GM23248 (cell line): ENCODE measurements at places on chromosomes 1 and 21. TPM values are rescaled to one million over a fixed set of nuclear protein-coding genes. Genes with fewer than 3 reads are reported as not detected.

DNA sequence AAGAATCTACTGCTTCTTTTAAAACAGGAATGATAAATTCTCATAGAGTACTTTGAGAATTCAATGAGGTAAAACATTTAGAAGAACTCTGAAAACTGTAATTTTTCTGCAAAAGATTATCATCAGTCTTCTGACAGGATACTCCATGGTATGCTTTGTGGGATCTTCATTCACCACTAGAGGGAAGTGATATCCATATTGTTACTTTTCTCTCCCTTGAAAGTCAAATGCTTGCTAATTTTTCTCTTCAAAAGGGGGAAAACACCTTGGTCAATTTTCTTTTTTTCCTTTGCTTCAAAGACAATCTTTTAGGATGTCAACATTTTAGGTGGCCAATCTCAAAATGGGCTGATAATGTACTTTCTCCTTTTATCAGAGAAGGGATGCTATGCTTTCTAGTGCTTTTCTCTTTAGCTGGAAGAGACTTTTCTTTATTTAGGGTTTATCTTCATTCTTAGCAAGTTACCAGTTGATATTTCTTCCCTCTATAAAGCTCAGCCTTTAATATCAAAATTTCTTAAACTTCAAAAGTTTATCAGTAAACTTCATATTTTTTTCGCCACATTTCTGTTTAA lies 95.5 kb downstream of the NEGR1 start:
- no peaks in the 10 kb centered on the region for H3K4me1 ChIP-seq
- H3K4me3 ChIP-seq = no peak overlapping the region
- no peak overlapping the region for H3K27ac ChIP-seq
- no peaks in the 10 kb centered on the region for H3K36me3 ChIP-seq

DNA sequence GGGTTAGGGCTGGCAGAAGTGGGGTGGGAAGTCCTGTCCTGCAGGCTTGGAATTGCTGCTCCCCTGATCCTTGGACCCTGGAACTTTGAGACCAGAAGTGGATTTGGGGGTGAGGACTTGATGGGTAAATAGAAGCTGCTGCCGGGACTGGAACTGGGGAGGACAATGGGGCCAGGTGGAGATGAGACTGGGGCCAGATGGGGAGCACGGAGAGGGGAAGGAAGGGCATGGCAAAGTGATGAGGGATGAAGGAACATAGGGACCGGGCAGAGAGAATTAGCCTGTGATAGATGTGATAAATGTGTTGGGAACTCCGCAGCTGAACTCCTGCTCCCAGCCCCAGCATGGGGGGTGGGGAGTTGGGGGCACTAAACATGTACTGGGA lies 637 bp downstream of the NHLH1 start:
- no peak overlapping the region for H3K4me3 ChIP-seq
- no peaks in the 10 kb centered on the region for H3K36me3 ChIP-seq
- H3K27me3 ChIP-seq = no peaks in the 10 kb centered on the region
- H3K27ac ChIP-seq = no peak overlapping the region
- H3K4me1 ChIP-seq = no peaks in the 10 kb centered on the region

DNA sequence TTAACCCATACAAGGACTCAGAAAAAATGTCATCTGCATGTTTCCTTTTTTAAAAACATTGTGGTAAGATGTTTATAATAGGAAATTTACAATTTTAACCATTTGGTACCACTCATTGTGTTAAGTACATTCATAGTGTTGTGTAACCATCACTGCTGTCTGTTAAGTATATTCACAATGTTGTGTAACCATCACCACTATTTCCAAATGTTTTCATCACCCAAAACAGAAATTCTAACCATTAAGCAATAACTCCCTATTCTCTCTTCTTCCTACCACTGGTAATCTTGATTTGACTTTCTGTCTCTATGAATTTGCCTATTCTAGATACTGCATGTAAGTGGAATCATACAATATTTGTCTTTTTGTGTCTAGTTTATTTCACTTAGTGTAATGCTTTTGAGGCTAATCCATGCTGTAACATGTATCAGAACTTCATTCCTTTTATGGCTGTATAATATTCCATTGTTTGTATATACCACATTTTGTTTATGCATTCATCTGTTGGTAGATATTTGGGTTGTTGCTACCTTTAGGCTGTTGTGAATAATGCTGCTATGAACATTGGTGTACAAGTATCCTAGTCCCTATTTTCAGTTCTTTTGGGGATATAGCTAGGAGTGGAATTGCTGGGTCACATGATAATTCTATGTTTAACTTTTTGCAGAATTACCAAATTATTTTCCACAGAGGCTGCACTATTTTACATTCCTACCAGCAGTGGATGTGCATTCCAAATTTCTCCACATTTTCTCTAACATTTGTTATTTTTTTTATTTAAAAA lies 14.1 kb downstream of the HIPK1 start:
- H3K4me1 ChIP-seq = no peaks in the 10 kb centered on the region
- H3K27ac ChIP-seq = peak overlapping the region; percentile 4; the same call in 1 of the 2 replicates
- peaks cover 19% of the 10 kb centered on the region for H3K36me3 ChIP-seq
- H3K4me3 ChIP-seq = no peak overlapping the region
- no peaks in the 10 kb centered on the region for H3K27me3 ChIP-seq

DNA sequence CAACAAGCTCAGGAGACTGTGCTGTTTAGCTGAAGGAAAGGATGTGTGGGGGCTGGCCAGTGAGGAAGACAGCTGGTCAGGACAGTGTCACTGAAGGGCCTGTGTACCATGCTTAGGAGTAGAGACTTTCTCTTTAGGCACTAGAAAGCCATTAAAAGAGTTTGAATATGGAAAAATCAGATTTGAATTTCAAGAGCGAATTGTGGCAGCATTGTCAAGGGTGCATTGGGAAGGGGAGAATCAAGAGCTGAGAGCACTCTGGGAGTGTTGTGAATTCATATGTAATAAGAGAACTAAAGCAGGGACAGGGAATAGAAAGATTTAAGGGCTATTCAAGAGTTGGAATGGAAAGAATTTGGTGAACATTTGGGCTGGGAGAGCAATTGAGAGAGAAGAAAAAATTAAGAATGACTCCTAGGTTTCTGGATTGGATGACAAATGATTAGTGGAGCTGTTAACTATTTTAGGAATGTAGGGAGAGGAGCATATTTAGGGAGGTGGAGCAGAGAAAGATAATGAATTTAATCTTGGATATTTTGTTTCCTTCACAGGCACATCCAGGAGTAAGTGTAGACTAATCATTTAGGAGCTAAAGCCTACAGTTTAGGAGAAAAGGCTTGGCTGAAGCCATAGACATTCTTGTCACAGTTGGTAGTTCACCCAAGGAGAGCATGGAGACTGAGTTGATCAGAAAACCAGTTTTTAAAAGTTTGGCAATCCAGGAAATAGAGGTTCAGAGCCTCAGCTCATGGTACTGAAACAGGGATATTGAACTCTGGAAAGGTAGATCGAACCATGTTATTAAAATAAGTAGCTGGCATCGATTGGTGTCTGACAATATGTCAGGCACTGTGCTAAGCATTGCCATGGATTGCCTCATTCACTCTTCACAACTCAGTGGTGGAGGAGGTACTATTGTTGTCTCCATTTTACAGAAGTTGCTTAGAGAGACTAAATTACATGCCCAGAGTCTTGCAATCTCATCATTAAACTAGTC lies 23.1 kb upstream of the TOR3A start:
- peaks cover 34% of the 10 kb centered on the region for H3K4me1 ChIP-seq
- peak; percentile 61 for DNase-seq
- peak overlapping the region; percentile 36 for H3K4me3 ChIP-seq

DNA sequence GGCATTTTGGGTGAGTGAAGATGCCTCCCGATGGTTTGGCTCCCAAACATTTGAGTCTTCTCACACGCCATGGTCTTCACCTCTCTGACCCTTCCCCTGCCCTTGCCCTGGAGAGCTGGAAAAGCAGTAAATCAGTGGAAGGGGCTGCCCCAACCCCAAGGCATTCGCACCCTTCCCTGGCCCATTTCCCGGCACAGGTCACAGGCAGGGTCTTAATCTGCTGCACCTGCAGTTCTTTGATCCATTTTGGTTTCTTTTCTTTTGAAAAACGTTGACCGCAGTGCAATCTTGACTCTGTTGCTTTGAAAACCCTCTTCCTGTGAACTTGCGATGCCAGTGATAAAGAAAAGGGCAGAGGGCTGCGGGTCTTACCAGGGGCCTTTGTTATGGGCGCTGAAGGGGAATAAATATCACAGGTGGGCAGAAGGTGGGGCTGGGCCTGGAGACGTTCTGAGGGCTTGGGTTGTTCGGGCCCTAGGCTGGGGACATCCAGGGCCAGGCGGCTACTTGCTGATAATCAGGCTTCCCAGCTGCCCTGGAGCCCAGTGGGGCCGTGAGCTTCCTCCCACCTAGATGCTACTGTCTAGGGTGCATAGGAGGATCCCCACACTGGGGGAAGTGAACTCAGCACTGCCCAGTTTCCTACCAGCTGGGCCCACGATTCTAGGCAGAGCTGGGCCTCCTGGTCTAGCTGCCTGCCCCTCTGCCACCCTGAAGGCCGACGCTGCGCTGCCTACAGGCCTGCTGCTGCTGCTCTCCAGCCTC lies 38.6 kb upstream of the EPS8L3 start:
- H3K36me3 ChIP-seq = no peaks in the 10 kb centered on the region
- H3K27ac ChIP-seq = no peak overlapping the region

DNA sequence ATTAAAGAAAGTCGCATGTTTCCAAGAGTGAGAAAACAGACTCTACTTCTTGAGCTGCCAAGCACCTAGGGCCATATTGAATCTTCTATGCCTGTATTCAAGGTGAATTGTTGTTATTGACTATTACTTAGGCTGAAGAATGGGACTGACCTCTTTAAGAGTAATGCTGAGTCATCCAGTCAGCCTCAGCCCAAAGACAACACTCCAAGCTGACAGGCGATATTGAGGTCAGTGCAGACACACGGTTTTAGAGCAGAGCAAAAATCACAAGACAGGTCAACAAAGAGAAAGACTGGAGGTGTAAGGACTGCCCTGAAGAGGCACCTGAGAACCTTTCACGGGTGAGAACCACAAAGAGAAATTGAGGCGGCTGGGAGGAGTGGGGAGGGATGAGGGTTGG lies 146.9 kb downstream of the MIS18A start:
- peak; percentile 61 for DNase-seq
- H3K4me1 ChIP-seq = peaks cover 17% of the 10 kb centered on the region
- no peak overlapping the region for H3K4me3 ChIP-seq
- H3K27ac ChIP-seq = no peak overlapping the region
- no peaks in the 10 kb centered on the region for H3K36me3 ChIP-seq
- H3K27me3 ChIP-seq = no peaks in the 10 kb centered on the region

DNA sequence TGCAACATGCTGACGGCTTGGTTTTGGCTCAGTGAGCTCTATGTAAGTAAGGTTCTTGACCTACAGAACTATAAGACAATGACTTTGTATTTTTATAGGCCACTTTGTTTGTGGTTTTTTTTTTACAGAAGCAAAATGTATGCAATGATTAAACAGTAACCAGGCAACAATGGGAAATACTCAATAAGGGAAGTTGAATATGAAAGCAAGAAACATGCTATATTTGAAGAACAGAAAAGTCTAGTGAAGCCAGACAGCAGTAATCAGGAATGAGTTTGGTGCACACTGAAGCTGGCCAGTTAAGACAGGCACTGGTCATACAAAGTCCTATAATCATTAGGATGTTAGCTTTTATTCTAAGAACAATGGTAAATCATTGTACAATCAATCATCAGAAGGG lies 1926.8 kb downstream of the NCAM2 start:
- DNase-seq = no peak
- no peaks in the 10 kb centered on the region for H3K36me3 ChIP-seq

Gene SLAMF6
- not detected in 2 replicates for total RNA-seq

Gene FCAMR
- total RNA-seq = not detected in 2 replicates

Gene KCND3
- total RNA-seq = 0.13 and 0.22 TPM in 2 replicates
